ENCODE measurements at places on chromosomes 13 and 19.

DNA sequence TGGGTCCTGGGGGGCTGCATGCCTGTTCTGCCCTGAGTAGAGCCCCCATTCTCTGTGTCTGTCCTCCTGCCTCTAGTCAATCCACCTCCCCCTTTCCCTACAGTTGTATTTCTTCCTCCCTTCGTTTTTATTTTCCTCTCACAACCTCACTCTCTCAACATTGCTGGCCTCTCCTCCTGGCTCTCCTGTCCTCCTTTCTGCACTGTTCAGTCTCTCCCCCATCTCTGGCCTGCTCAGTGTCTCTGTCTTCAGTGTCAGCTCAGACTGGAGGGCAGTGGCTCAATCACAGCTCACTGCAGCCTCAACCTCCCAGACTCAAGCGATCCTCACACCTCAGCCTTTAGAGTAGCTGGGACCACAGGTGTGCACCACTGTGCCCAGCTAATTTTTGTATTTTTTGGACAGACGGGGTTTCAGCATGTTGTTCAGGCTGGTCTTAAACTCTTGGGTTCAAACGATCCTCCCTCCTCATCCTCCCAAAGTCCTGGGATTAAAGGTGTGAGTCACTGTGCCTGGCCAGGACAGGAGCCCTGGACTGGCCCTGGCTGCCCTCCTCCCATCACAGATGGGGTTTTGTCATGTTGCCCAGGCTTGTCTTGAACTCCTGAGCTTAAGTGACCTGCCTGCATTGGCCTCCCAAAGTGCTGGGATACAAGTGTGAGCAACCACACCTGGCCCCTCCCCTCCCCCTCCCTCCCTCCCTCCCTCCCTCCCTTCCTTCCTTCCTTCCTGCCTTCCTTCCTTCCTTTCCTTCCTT is 32.0 kb upstream of the IGFL1 start:
- DNase-seq: no peak

DNA sequence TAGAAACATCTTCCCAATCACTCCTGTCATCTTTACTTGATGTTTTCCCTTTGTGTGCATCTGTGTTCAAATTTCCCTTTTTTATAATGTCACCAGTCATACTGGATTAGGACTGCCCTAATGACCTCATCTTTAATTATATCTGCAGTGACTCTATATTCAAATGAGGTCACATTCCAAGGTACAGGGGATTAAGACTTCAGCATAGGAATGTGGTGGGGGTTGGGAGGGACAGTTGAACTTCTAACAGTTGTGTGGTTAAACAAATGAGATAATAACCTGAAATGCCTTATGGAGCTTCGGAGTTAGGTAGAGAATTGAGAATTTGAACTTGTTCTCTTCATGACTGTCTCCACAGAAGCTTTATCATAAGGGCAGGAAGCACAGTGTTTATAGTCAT is 23.0 kb downstream of the PAN3 start:
- no peak for DNase-seq

DNA sequence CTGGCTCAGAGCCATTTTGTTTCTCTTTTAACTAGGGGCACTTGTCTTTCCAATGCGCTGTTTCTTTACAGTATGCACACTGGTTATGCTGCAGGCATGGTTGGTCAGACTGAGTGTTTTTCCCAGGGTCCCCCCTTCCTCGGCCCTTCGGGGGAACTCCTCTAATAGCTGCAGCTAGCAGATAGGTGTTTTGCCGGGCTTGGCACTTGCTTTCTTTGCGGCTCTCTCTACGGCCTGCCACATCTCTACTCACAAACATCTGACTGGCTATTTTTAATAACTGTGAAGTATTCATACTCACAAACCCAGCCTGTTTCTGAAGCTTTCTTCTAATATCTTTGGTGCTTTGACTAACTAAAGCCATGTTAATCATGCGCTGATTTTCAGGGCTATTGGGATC is 89.4 kb downstream of the SLC25A15 start:
- no peak for DNase-seq

DNA sequence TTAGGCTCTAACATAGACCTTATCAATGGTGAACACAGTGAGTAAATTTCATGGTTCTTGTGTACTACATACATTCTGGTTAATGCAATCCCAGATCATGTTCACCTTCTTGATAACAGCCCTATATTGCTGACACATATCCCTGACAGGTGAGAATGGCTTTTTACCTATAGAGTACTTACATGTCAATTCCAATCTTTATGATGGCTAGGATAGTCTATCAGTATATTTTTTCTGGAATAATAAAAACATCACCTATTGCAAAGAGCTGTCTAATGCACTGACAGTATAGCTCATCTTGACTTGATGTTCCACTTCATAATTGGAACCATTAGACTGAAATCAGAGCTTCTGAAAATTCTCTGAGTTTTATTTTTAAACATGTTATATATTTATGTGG is 199.4 kb downstream of the ENOX1 start:
- no peak for DNase-seq

DNA sequence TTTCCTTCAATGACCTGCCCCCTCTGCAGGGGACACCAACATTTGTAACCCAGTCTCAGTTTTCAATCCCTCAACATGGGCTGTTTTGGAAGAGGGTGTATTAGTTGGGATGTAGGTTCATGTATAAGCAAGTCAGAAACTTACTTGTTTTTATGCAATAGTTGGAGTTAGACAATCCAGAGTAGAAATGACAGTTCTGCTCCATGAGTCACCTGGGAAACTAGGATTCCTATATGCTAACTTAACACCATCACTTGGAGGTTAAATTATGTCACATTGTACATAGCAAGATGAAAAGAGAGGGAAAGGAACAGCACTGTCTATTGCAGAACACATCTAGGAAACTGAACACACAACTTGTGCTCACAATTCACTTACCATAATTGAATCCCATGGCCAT is 436.4 kb downstream of the RFC3 start:
- DNase-seq: no peak

DNA sequence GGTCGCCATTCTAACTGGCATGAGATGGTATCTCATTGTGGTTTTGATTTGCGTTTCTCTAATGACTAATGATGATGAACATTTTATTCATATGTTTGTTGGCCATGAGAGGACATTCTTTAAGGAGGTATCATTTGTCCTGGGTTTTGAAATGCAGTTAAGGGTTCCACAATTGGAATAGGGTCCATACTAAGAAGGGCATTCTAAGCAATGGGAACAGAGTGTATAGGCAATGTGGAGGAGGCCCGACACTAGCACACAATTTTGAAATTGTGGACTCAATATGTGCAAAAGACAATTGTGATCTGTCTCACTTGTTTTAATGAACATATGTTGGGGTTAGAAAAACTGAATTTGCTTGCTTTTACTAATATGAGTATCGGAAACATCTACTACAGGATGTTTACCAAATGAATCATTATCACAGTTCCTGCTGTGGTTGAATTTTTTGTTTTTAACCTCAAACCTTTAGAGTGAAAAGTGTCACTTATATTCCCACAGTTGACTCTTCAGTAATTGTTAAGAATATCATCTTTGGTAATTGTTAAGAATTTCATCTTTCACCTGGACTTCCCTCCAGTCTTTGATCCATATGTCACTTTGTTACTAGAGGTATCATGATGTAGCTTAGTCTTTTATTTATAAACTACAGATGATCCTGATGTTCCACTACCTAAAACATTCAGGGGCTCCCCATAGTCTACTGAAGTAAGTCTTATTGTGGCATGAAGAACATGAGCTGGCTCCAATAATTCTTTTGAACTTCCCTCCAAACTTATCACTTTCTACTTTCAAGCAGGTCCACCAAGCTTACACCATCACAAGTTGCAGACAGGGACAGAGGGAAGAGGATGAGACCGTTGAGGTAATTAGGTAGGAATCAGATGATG is 109.7 kb upstream of the KLF12 start:
- DNase-seq: no peak

DNA sequence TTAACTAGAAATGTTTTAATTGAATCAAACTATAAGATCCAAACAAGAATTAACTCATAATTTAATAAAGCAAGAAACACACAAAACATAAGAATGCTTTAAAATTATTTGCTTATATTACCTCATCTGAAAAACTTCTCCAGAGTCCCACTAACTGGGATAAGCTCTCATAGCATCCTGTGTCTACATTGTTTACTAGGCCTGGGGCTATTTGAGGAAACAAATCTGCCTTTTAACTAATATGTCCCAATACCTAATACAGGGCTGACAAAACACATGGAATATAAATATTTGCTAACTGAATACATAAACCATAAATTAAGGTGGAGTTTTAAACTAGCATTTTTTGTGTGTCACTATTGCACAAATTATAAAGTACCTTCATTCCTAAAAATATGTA is 1399.8 kb upstream of the SLC10A2 start:
- no peak for DNase-seq

GRCh38 chr19:291006-291521 is at the start of gene PLPP2:
TSS of gene PLPP2 (minus strand) at chr19:291403. CDS start at chr19:291336, 67 bp downstream.
- DNase-seq: no peak

GRCh38 chr13:20353973-20354372 is 121.9 kb upstream of the GJB6 start:
- no peak for DNase-seq

- no peak for DNase-seq
These were observed 52.9 kb downstream of the SMARCA4 start for GRCh38 chr19:11013771-11014170.

GRCh38 chr19:10501971-10502523 is 1.1 kb downstream of the KEAP1 start:
- DNase-seq: peak; percentile 21

All from activated CD4-positive, alpha-beta T cell treated with anti-CD3 and anti-CD28 coated beads for 1 hour (primary cell).